Right cardiac atrium (tissue), 5 donors: ENCODE measurements at places on chromosomes 2 and 18.

GRCh38 chr2:238868067-238868524 lies 20.2 kb downstream of the TWIST2 start:
- no peak for DNase-seq

DNA sequence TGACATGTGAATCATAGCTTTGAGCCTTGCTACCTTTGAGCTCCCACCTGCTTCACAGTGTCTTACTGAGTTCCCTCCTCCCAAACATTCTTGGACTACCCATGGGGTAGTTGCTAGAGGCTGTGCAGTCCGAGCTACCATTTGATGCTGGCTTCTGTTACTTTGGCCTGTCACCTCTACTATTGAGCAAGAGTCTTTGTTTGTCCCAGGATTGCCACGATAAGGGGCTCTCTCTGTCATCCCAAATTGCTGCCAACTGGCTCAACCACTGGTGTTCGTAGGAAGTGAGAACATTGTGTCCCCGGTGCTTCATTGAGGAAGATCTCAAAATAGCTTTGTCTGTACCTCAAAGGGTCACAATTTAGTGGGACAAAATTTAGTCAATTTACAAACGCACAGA lies 59.1 kb upstream of the PAX8 start:
- DNase-seq: peak; percentile 68

GRCh38 chr2:235981631-235982030 lies 186.6 kb downstream of the GBX2 start:
- no peak for DNase-seq

DNA sequence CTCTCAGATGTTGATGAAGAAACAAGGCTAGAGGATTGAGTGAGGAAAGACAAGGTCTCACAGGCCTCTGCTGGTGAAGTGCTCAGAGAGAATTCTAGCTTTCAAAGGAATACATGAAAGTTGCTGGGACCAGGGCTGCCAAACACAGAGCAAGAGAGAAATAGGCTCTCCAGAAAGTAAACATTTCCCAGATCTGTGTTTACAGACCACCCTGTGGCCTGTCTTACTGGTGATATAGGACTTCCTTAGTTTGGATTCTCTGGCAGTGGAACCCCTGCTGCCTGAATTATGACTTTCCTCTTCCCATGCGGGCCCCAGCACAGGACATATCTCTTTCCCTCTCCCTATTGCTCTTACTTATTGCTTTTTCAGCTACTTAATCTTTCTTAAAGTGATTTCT lies 64.5 kb downstream of the TACR1 start:
- no peak for DNase-seq

DNA sequence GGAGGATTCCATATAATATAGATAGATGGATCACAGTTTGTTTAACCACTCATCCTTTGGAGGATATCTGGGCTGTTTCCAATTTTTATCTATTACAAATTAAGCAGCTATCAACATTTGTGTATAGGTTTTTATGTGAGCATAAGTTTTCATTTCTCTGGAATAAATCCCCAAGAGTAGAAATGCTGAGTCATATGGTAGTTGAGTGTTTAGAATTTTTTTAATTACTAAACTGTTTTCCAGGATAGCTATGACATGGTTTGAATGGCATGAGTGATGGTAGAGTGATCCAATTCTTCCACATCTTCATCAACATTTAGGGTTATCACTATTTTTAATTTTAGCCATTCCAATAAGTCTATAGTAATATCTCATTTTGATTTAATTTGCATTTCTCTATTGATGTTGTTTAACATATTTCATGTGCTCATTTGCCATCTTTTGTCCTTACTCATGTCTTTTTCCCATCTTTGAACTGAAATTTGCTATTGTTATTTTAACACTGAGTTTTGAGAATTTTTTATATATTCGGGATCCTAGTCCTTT lies 31.4 kb downstream of the ABCB11 start:
- DNase-seq: no peak

GRCh38 chr2:174607989-174608865 lies 10.6 kb upstream of the WIPF1 start:
- DNase-seq: no peak
